NCI-H460 (cell line): ENCODE measurements at places on chromosomes 1 and 21.
A peak's percentile ranks its signal among the peaks of the same experiment; 100 is the strongest.

- no peak for DNase-seq
Observed at GRCh38 chr1:240192851-240193250, 101.2 kb downstream of the FMN2 start.

GRCh38 chr1:39427912-39428311 lies 63.5 kb upstream of the BMP8A start:
- no peak for DNase-seq

- DNase-seq: no peak
Observed at GRCh38 chr1:113855630-113856400, 15.7 kb downstream of the PTPN22 start.

GRCh38 chr1:109659145-109659544 lies 3.2 kb downstream of the GSTM4 start:
- no peak for DNase-seq

GRCh38 chr1:212692774-212693644 lies 6.6 kb downstream of the BATF3 start:
- DNase-seq: no peak

DNA sequence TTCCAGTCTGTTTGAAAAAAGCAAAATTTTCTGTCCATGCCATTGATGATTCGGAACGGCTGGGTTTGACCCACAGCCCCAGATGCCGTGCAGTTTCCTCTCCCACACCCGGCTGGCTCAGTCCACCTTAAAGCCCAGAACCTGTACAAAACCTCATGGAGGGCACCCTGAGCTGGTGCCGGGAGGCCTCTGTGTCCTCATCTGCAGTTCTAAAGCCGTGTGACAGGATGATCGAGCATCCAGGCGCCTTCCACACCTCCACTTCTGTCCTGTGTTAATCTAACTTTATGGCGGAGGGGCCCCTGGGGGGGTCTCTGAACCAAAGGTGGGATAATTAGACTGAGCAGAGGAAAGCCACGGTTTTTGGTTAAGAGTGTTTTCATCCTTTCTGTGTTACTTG lies 49.6 kb downstream of the SLC37A1 start:
- DNase-seq: no peak

DNA sequence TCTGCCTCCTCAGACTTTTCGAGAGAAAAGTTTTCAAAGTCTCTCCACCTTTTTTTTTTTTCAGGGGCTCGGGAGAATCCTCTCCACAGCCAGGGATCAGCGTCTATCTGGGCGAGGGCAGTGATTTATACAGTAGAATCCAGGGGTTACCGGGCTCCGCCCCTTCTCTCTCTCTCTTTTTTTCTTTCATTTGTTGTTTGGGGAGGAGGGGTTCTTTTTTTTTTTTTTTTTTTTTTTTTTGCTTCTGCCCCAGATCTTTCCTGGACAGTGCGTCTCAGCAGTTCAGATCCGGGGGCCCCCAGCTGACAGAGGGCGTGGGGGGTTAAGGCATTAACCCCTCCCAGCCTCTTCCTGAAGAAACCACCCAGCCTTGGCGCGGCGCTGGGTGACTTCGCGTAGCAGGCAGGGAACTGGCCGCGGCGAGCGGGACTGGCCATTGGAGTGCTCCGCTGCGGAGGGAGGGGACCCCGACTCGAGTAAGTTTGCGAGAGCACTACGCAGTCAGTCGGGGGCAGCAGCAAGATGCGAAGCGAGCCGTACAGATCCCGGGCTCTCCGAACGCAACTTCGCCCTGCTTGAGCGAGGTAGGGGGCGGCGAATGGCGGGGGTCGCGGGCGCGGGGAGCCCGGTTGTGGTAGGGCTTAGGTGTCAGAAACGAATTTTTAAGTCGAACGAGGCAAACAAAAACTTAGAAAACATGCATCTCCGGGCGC lies at the start of gene S1PR1:
S1PR1 (plus strand) TSS at position 504 of the 713 bp plus-strand sequence. CDS start 1,966 bp downstream, outside the sequence.
- DNase-seq: peak; percentile 7

DNA sequence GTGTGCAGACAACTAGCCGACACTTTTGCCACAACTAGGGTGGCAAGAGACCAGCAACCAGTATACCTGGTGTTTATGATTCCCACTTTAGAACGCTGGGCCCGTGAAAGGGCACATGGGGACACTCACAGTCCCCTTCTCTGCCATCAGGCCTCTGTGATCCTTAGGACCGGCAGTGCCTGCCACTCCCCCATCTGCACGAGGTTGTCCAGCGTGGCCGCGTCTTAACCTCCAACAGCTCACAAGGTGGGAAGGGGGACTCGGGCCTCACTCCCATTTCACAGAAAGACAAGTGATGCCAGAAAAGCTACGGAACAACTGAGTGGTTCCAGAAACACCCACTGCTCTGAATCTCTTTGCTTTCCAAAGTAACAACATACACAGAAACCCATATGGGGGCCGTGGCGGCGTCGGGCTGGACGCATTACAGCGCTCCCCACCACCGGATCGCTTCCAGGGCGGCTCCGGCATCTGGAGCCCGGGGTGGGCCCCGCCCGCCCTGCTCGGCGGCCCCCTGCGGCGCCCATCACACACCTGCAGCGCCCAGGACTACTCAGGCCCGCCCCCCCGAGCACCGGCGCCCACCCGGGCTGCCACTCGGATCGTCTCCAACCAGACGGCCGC lies 1.0 kb downstream of the ZNF496 start:
- no peak for DNase-seq

GRCh38 chr1:172443666-172444453 lies at the start of gene PIGC:
Gene PIGC (minus strand): TSS chr1:172444069. CDS start chr1:172442622, 1,447 bp downstream.
- DNase-seq: peak; percentile 91

- DNase-seq: no peak
Observed at GRCh38 chr1:241939798-241940197, 17.8 kb upstream of the BECN2 start.

GRCh38 chr1:17381161-17381560 lies 9.2 kb downstream of the PADI6 start:
- no peak for DNase-seq

DNA sequence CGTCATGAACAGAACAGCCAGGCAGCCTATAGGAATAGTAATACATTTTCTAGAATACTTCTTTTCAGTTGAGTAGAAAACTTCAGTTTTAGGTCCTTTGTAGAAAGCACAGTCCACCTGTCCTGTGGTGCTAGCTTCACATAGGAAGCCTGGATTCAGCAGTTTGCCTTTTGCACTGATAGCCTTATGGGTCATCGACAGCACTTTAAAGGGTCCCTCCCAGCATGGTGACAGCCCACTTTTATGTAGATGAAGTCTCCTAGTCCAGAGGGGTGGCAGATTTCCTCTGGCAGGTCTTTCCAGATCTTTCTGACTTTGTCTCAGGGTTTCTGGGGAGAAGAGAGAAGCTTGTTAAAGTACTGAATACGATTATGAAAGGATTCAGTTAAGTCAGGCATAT lies 161.4 kb upstream of the TNR start:
- DNase-seq: no peak

- DNase-seq: no peak
Observed at GRCh38 chr1:24717887-24718650, 27.2 kb upstream of the CLIC4 start.

GRCh38 chr1:168960595-168960994 lies 145.9 kb upstream of the ATP1B1 start:
- DNase-seq: no peak

GRCh38 chr1:1755426-1755825 lies 22.8 kb downstream of the NADK start:
- no peak for DNase-seq

DNA sequence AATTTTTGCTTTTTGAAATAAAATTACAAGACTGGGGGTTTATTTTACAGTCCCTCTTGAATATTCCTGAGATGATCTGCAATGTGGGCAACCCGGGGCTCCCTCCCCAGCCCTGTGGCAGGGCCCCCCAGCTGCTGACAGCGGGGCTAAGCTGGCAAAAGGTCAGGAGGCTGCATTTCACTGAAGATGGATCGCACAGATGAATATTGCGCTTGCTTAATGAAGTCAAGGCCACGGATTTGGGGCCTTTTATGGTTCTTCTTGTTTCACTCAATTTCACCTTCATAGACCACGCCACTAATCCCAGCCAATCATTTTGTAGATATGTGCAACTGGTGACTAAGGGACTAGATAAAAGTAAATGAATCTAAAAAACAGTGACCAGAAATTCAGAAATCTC lies 50.8 kb upstream of the SLC22A15 start:
- DNase-seq: no peak

GRCh38 chr1:68188644-68189340 lies 43.5 kb downstream of the WLS start:
- no peak for DNase-seq

DNA sequence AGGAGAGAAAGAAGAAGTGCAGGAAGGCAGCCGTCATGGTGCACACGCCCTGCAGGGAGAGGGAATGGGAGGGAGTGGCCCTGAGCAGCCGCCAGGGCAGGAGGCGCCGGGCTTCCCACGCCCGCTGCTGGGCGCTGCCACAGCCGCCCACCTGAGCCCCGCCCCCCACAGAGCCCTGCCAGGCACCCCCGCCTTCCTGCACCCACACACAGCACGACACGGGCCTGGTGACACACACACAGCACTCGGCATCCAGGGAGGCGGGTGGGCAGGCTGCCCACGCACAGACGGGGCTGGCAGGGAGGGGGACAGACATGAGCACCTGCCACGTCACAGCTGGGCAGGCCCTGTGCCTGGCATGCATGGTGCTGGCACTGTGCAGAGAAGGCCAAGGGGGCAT lies 27.5 kb downstream of the ADGRB2 start:
- DNase-seq: no peak

- no peak for DNase-seq
Observed at GRCh38 chr1:14071581-14071980, 371.6 kb downstream of the PRDM2 start.

DNA sequence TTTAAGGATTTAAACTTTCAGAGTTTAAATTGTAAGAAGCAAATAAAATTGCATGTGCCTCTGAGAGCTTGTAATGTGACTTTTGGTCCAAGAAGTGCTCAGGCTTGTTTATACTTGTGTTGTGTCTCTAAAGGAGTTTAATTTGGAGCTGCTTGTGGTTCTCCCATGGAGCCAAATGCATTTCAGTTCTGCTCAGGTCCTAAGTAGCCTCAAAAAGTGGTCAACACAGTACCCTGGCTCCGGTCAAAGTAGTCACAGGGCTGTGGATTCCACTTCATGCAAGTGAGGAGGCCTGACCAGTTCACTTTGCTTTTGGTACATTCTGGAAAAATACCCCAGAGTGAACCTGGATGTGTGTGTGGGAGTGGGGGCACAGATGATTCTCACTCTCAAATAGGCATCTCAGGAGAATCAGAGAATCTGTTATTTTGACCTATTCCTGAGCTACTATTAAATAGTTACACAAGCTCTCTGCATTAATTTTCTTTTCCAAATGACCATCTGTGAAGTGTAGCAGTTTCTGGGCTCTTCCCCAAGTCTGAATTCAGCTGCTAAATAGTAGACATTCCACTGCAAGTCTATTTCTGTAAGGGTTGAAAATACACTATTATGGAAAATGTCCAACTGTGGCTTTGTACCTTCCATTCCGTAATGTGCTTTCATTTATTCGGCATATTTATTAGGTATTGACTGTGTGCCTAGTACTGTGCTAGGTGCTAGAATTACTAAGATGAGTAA lies 31.7 kb upstream of the AGO1 start:
- no peak for DNase-seq

GRCh38 chr1:221812905-221813597 lies 71.2 kb upstream of the DUSP10 start:
- no peak for DNase-seq
